Spinal cord (tissue), 10 donors: ENCODE measurements at places on chromosomes 12 and 14. TPM values are rescaled to one million over a fixed set of nuclear protein-coding genes. Genes with fewer than 3 reads are reported as not detected.

Gene KRT77
- total RNA-seq: 0.06 TPM

Gene ALX1
- 1.2 TPM for total RNA-seq

Gene CLEC2A
- 0.17 TPM for total RNA-seq

Gene PLCZ1
- total RNA-seq: 0.33 TPM

Gene OTX2
- not detected for total RNA-seq

Gene SLC2A14
- total RNA-seq: 0.30 TPM

Gene P2RX2
- 0.30 TPM for total RNA-seq

Gene CDH24
- total RNA-seq: 17.1 TPM

Gene HOXC9
- 14.2 TPM for total RNA-seq

Gene RTN1
- 672 TPM for total RNA-seq

Gene ITGA7
- total RNA-seq: 44.2 TPM

Gene GALNT6
- total RNA-seq: 1.2 TPM

Gene ALKBH1
- 10.7 TPM for total RNA-seq

Gene AQP2
- not detected for total RNA-seq

Gene LALBA
- total RNA-seq: not detected

Gene EPYC
- not detected for total RNA-seq

Gene POLE2
- total RNA-seq: 20.1 TPM

Gene CLEC4D
- total RNA-seq: 2.6 TPM

Gene C12orf50
- 0.11 TPM for total RNA-seq

Gene DDX23
- total RNA-seq: 85.4 TPM

Gene GMFB
- total RNA-seq: 72.8 TPM

Gene SIVA1
- total RNA-seq: 30.6 TPM

Gene TAS2R50
- 3.9 TPM for total RNA-seq

Gene TSPAN11
- 12.7 TPM for total RNA-seq

Gene NRXN3
- total RNA-seq: 21.9 TPM

Gene EIF2S3B
- 0.83 TPM for total RNA-seq

Gene GPRC5A
- 4.3 TPM for total RNA-seq

Gene SIX6
- total RNA-seq: 0.11 TPM
